ENCODE measurements at places on chromosomes 16 and 17. TPM values are rescaled to one million over a fixed set of nuclear protein-coding genes. Genes with fewer than 3 reads are reported as not detected.

- DNase-seq = no peak
Measured at GRCh38 chr16:69108064-69108904, 2.8 kb downstream of the HAS3 start.

DNA sequence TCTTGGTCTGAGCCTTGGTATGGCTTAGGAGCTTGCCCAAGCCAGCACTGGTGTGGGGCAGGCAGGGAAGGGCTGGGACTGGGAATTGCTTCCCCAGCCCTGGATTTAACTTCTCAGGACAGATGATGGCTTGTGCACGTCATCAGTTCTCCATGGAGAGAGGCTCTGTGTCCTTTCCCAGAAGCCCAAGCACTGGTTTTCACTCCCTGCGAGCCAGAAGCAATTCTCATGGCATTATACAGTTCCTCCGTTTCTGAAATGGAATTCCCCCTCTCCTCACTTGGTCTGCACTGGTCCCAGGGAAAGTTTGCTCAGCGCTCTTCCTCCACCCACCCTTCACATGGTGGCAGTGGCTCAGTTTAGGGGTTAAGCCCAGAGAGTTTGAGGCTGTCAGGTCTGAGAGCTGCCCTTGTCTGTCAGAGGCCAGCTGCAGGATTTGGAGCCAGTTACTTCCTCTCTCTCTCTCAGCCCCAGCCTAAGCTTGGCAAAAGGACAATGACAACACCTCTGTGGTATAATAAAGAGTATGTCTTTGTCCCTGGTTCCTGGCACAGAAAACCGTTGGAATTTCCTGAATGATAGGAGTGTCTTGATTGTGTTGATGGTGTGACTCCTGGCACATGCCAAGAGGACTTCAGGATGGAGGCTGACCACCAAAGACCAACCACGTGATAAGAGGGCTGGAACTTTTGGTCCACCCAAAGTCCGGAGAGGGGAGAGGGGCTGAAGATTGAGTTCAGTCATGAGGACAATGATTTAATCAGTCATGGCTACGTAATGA, 219.6 kb upstream of the TNRC6C start:
- DNase-seq = no peak

DNA sequence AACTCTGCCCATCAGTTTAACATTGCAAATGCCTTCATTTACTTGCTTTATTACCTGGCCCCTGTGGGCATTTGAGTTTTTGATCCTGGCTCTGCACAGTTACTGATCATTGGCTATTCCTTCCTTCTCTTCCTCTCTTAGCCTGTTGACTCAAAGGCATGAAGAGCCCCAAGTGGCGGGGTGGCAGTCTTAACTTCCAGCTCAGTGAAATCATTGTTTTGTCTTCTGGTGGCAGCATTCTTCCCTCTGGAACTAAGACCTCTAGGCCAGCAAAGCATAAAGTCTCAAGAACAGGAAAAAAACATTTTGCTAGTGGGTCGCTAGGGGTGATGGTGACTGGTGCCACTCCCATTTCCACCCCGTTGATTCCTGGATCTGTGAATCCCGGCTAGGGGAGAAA, 52.3 kb upstream of the MRTFB start:
- no peak for DNase-seq

Gene KRT12
- not detected for polyA plus RNA-seq

GRCh38 chr16:26806657-26807056, 260.1 kb upstream of the C16orf82 start:
- DNase-seq = no peak

- DNase-seq = peak; percentile 39
Measured at GRCh38 chr17:1880851-1881630, 51.2 kb downstream of the RPA1 start.

DNA sequence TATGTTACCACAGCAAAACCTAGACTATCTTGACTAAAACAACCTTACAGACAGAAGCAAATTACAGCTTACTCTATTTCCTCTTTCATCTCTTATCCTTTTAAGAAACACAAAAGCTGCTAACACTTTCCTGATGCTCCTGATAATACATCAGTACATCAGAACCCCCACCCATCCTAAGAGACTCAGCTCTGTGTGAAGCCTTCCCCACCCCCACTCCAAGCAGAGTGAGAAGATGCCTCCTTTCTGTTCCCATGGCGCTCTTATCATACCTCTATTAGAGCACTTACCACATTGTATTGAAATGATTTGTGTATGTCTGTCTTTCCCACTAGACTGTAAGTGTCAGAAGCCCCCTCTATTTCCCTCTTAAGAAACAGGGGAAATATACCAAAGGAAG, 42.4 kb upstream of the HS3ST2 start:
- DNase-seq = no peak

GRCh38 chr17:63001689-63002394, 35.8 kb downstream of the TANC2 start:
- no peak for DNase-seq

- no peak for DNase-seq
Measured at GRCh38 chr16:80654094-80654862, 113.5 kb downstream of the DYNLRB2 start.

GRCh38 chr17:67642488-67642887, 75.2 kb upstream of the NOL11 start:
- DNase-seq = no peak

DNA sequence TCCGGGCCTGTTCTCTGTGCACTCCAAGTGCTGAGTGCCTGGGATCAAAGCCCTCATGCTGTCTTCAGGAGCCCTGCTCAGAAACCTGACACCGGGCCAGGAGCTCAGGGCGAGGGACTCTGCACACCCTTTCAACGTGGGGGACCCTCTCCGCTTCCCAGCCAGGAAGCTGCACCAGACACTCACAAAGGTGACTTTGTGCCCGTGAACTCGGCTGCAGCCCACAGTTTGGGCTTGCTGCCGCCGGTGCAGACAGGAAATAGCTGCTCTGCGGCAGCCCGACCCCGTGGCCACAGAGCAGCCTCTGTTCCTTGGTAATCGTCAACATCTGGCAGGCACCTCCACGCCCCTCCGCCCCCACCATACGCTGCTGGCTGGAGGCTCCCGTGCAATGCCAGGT, 93.4 kb upstream of the METRNL start:
- DNase-seq = peak; percentile 46

GRCh38 chr17:29582254-29582765, 7.1 kb downstream of the GIT1 start:
- DNase-seq = no peak

Gene MYH1
- polyA plus RNA-seq = not detected

Gene PDK2
- 113 TPM for polyA plus RNA-seq

Gene HSD11B2
- polyA plus RNA-seq = 0.26 TPM

GRCh38 chr17:57975044-57975443, 13.0 kb downstream of the VEZF1 start:
- peak; percentile 80 for DNase-seq

DNA sequence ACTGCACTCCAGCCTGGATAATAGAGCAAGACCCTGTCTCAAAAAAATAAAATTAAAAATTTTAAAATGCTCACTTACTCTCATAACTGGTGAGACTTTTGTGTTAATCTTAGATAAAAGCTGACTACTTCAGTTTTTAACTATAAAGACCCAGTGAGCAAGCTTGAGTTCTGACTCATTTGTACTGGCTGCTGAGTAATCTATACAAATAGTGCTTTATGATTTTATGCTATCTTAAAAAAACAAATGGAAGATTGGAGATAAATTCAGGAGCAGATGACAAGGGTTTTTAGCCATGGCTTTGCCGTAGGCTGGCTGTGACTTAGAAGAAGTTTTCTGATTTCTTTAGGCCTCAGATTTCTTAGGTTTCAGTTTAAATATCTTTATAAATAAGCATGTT, 30.5 kb downstream of the SNTB2 start:
- DNase-seq = peak; percentile 89

DNA sequence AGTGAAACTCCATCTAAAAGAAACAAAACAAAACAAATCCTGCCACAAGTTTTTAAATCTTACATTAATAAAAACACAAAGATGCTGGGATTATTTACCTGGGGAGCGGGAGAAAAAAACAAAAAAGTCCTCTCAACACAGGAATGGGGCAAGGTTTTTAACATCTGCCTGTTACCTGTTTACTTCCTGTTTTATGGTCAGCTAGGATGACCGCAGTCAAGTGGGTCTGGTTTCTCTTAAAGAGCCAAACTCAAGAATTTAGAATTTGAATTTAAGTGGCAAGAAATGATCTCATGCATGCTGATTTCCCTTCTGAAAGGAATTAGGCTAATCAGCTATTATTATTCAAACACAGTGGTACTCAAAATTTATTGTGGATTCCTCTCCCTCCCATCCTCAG, 39.7 kb upstream of the TBC1D3K start:
- DNase-seq = no peak

DNA sequence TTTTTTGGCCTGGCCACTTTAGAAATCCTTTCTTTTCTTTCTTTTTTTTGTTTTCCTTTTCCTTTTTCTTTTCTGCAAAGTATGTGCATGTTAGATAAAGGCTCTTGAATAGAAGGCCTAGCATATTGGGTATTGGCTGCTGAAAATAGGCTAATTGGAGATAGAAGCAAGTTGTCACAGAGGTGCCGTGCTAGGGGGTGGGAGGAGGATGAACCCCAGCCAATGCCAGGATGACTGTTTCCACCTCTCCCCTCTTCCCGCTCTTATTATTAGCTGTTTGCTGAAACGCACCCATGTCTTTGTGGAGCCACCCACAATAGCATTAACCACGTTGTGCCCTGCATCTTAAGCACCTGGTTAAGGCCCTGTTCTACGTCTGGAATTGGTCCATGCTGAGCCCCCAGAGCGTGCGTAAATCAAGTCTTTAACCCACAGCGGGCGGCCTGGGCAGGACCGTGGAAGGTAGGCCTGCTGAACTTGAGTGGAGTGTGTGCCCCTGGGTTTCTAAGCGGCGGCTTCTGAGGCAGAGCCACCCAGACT, 123.6 kb downstream of the MSI2 start:
- no peak for DNase-seq

GRCh38 chr17:66326476-66327047, 24.1 kb downstream of the PRKCA start:
- no peak for DNase-seq

GRCh38 chr16:88881007-88881615, 14.7 kb upstream of the PABPN1L start:
- DNase-seq = no peak

GRCh38 chr16:70687671-70688245, 1.9 kb upstream of the MTSS2 start:
- DNase-seq = no peak

GRCh38 chr17:34434052-34434451, 71.0 kb upstream of the CCL1 start:
- no peak for DNase-seq

Gene SLFN12
- 13.5 TPM for polyA plus RNA-seq

- no peak for DNase-seq
Measured at GRCh38 chr16:74582970-74583369, 23.9 kb downstream of the GLG1 start.

DNA sequence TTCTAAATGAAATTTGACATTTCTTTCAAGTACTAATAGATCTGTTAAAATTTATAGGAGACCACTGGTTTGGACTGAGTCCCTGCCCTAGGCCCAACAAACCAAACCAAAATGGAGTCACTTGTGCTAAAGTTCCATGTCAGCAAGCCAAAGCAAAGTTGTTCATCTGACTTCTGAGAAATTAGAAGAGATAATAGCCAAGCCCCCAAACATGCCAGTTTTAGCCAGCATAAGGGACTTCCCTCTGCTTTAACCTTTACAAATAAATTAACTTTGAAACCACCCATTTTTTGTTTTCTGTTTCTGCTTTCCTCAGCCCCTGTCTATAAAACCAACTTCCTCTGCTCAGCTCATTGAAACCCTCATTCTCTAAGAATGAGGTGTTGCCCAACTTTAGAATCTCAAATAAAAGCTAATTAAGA, 18.9 kb downstream of the CDR2 start:
- no peak for DNase-seq

DNA sequence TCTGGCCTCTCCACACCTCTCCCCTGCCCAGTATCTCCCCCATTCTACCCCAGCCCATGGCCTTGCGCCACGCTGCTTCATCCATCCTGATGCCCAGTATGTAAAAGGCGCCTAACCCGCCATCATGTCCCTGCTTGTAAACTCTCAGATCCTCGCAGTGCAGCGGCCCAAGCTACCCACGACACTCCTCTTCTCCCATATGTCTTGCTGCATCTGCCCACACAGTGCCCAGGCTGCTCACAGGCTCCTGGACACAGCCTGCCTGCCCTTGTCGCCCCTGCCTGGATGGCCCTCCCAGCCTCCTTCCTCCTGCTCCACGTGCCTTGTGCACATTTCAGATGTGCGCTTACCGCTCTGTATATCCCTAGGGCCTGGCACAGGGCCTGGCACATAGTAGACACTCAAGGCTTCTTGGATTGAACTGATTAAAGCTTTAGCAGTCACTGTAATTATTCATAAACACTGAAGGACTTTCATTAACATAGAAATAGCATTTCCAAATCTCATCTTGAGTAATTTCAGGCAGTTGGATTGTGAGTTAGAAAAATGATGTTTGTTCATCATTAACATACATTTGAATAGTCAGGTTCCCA, 129.1 kb downstream of the CLEC16A start:
- DNase-seq = no peak

GRCh38 chr16:57577214-57577613, 34.8 kb downstream of the ADGRG5 start:
- no peak for DNase-seq

DNA sequence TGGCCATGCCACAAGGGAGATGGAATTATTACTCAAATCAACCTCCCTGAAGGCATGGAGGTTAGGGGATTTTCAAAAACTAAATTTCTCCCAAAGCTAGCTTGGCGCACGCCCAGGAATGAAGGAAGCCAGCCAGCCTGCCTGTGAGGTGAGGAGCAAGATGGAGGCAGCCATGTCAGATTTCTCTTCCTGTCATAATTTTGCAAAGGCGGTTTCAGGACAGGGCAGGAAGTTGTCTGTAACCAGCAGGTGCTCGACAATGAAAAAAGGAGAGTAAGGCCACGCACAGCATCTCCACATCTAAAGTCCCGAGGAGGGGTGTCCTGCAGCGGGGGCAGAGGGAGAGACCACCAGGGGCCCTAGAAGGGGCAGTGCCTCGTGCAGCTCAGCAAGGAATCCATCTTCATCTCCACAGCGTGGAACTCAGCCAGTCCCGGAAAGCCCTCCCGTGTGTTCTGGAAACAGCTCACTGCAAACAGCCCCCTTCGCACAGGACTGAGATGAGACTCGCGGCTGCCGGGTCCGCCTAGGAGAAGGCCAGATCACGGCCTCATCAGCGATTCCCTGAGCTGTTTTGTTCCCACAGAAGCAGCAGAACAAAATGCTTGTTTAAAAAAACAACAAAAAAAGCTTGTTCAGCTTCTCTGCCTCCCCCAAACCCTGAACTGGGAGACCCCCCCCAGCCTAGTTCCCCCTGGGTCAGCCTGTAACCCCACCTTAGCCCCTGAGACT, 47.8 kb downstream of the SLC7A5 start:
- no peak for DNase-seq

- DNase-seq = no peak
Measured at GRCh38 chr16:8645141-8645521, 23.6 kb downstream of the METTL22 start.

Gene FBXL19
- 13.8 TPM for polyA plus RNA-seq

- DNase-seq = peak; percentile 91
Measured at GRCh38 chr17:8226536-8227237, 16.3 kb upstream of the AURKB start.

DNA sequence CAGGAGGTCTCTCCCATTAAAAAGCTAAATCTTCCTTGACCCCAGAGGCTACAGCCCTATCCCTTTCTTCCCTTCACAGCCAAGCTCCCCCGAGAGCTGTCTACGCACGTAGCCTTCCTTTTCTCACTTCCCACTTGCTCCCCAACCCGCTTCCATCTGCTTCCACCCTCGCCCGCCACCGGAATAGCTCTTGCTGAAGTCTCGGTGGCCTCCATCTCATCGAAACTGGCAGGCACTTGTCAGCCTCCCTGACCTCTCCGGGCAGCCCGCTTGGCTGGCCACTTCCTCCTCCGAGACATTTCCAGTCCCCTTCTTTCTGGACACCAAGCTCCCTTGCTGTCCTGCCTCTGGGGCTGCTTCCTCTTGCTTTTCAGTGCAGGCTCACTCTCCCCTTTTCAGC, 10.7 kb upstream of the EPOP start:
- no peak for DNase-seq

Data from IMR-90 (cell line).